Lower lobe of right lung (tissue), 2 donors: ENCODE measurements at places on chromosomes 1 and 21.

GRCh38 chr1:192974701-192975100, 84.5 kb downstream of the UCHL5 start:
- no peak for DNase-seq

DNA sequence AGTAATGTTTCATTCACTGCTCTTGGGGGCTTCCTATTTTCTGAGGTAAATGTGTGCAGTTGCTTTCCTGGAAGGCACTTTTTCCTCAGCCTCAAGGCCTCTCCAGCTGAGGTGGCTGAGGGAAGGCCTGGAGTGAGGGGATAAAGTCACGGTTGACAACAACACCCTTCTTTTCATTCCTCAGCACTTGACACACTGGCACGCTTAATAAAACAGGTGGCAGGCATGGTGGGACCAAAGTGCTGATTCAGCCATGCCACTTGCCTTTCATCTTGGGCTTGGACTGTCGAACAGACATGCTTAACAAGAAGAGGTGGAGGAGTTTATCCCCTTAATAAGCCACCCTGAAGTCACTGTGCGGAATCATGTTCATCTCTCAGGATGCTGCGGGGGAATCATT, 23.6 kb upstream of the GRHL3 start:
- no peak for DNase-seq

- DNase-seq = no peak
Measured at GRCh38 chr21:35324372-35325220, 275.5 kb upstream of the RUNX1 start.

DNA sequence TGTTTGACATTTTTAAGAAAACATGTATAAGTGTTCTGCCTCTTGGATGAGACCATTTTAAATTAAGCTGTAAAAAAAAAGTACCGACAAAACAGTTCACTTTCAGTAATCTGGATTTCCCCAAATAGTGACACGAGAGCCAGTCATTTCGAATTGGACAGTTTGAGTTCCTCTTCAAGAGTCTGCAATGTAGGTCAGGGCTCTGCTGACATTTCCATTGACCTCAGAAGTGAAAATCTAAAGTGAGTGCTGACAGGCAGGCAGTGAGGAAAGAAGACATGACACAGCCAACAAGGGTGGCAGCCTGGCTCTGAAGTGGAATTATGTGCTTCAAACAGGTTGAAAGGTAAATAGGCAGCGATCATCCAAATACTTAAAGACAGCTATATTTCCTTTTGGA, at the start of gene IL23R:
Gene IL23R (plus strand): TSS at position 259 of the 400 bp plus-strand sequence. CDS start 1,667 bp downstream, outside the sequence.
- DNase-seq = no peak

- no peak for DNase-seq
Measured at GRCh38 chr1:153533689-153534201, 2.0 kb downstream of the S100A6 start.

- peak; percentile 74 for DNase-seq
Measured at GRCh38 chr1:155062702-155063411, 683 bp upstream of the EFNA4 start.

- no peak for DNase-seq
Measured at GRCh38 chr1:95039360-95040031, 33.3 kb downstream of the ALG14 start.

DNA sequence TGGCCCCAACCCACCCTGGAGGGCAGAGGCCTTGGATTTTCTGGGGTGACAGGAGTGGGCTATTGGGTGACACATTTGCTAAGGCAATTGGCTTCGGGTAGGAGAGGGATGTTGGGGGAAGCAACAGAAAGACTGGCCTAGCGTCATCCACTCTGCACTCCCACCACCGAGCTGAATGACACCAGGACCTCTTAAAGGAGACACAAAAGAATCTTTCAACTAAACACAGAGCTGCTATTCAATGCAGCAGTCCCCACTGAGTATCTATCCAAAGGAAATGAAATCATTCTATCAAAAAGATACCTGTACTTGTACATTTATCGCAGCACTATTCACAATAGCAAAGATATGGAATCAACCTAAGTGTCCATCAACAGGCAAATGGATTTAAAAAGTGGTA, 6.2 kb downstream of the TFF2 start:
- DNase-seq = no peak

DNA sequence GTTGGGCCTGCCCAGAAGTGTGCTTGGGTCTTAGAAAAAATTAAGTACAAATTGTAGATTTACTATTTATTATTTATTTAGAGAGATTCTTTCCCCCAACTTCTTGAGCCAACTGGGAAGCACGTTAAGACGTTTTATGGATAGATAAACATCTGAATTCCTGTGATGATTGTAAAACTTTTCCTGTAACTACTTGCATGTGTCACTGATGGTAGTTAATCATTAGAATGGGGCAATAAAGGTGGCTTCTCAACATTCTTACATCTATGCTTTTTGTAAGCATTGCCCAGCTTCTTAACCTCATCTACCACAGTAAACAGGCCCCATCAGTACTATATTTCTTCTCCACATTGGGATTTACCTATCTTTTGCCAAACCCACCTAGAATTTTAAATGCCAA, 559.8 kb downstream of the LMO4 start:
- DNase-seq = no peak

- DNase-seq = no peak
Measured at GRCh38 chr1:178389441-178389840, 107.3 kb downstream of the CLEC20A start.

DNA sequence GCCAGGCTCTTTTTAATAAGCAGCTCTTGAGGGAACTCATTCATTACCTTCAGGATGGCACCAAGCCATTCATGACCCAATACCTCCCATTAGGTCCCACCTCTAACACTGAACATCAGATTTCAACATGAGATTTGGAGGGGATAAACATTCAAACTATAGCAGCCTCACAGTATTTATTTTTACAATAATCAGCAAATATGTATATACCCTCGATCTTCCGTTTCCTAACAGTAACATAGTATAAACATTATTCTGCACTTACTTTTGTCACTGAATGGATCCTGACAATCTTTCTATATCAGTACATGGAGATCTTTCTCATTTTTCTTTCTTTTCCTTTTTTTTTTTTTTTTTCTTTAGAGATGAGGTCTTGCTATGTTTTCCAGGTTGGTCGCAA, 5.4 kb downstream of the CATSPER4 start:
- no peak for DNase-seq

- DNase-seq = peak; percentile 30
Measured at GRCh38 chr1:2945821-2946231, 75.4 kb upstream of the ACTRT2 start.

- DNase-seq = no peak
Measured at GRCh38 chr1:225435957-225436392, 8.1 kb upstream of the LBR start.

GRCh38 chr1:170262276-170262939, 116.6 kb downstream of the NTMT2 start:
- no peak for DNase-seq

DNA sequence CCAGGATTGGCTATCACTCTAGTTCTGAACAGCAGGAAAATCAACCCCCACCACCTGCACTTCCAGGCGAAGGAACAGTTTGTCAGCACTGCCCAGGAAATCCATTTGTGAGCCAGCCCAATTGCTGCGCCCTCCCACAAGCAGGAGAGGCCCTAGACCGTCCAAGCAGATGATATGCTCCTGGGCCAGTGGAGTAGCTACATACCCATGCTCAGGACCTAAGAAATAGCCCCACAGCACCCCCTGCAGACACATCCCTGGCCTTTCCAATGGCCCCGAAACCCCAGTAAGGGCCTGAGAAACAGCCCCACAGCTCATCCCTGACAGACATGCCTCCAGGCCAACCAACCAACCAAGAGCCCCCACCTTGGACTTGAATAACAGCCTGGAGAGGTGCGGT, 111.5 kb upstream of the ZC3H11B start:
- DNase-seq = no peak

DNA sequence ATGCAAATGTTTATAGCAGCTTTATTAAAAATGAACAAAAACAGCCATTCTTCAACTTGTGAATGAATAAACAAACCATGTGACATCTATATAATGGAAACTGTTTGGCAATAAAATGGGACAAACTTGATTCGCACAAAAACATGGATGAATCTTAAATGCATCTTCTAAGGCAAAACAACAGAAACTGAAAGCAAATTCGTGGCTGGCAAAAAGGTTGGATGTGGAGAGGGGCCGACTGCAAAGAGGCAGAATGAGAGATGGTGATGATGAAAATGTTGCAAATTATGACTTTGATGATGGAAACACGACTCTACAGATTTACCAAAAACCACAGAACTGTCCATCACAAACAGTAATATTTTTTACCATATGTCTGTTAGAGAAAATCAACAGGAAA, 327.0 kb upstream of the NR5A2 start:
- no peak for DNase-seq

GRCh38 chr1:36151134-36151844, 2.0 kb upstream of the TRAPPC3 start:
- DNase-seq = no peak
